Stimulated activated CD8-positive, alpha-beta memory T cell treated with anti-CD3 and anti-CD28 coated beads, Interleukin-4, amount 100 ng/mL, for 48 hours (primary cell): ENCODE measurements at places on chromosomes 12 and 14.

DNA sequence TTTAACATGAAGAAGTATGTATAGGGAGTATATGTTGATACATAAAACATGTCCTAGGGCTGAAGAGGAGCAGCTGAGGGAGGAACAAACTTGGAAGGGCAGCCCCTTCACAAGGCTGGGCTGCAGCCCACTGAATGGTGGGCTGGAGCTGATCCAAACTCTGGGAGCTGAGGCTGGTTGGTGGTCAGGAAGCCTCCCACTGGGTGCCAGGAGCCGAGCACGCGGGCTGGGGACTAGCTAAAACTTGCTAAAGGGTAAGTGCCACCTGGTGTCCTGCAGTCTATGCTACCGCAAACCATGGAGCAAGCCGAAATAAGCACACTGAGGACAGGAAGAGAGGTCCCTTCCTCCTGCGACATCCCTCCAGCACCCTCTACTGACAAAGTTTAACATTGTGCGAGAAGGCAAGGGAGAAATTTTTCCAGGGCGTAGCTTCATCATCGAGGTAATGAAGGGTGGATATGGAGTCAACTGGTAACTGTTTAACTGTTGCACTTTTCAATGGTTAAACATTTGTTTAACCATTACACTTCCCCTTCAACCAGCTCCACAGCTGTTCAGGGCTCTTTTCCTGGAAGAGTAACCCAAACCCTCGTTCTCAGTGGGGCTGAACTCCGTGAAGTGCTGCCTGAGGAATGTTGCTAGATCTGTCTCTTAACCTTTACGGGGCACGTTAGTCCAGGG is 42.2 kb downstream of the EGLN3 start:
- no peak for DNase-seq

DNA sequence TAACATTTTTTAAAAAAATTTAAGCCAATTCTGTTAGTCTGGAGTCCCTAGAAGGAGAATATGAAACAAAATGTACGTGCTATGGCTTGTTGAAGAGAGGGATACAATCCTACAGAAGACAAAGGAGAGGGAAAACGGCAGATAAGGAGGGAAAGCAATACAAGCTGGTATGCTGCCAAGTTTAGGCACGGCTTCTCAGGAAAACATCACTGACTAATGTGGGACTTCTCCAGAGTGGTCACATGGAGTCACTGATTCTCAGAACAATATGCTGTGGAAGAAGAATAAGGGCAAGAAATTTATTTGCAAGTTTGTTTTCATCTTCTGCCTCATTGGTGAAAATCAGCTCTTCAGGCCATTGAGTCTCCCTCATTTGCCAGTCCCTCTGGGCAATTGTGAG is 22.9 kb upstream of the NR1H4 start:
- no peak for DNase-seq

GRCh38 chr12:906062-906585 is 43.4 kb downstream of the RAD52 start:
- no peak for DNase-seq

DNA sequence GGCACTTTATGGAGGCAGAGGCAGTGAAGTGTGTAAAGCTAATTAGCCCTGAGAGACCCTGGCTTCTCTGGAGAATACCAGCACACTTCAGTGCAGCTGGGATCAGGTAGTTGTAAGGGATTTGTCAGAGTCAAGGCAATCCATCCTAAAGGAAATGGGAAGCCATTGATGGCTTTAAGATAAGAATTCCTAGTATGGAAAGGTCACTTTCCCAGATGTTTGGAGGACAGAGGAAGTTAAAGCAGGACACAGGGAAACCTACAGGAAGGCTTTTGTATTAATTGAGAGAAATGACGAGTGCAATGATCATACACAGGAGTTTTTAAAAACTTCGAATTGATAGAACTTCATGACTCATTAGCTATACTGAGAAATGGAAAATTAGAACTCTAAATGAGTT is 254.4 kb downstream of the SLC16A7 start:
- no peak for DNase-seq

- peak; percentile 87 for DNase-seq
Measured at GRCh38 chr14:23953464-23954278, at the start of gene DHRS4. DHRS4 (plus strand) TSS chr14:23953770; CDS start chr14:23953789, 19 bp downstream.

- DNase-seq: no peak
Measured at GRCh38 chr14:102508410-102508773, 1.2 kb downstream of the ANKRD9 start.

GRCh38 chr12:43213608-43214007 is 338.4 kb downstream of the ADAMTS20 start:
- DNase-seq: no peak
